ENCODE measurements at places on chromosomes 1 and 21. TPM values are rescaled to one million over a fixed set of nuclear protein-coding genes. Genes with fewer than 3 reads are reported as not detected.

- no peak for DNase-seq
Observed at GRCh38 chr1:183783767-183784637, 20.9 kb upstream of the RGL1 start.

DNA sequence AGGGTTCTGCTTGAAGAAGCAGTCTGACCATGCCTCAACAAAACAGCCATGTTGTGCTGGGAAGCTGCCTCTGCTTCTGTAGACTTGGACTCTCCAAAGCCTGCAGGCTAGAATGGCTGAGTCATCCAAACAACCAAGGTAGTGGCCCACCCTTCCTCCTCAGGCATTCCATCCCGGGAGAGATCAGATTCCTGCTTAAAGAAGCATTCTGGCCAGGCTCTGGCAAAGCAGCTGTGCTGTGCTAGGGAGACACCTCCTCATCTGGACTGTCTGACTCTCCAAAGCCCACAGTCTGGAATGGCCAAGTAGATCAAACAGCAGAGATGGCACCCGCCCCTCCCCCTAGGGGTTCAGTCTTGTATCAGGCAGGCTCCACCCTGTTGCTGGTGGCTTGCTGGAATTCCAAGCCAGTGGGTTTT is 38.3 kb upstream of the F3 start:
- DNase-seq, result no peak

Gene NBPF20
- total RNA-seq, result 1.6 TPM

Gene ELF3
- total RNA-seq, result 696 TPM

GRCh38 chr1:28122183-28122582 is 33.8 kb upstream of the EYA3 start:
- DNase-seq, result no peak

DNA sequence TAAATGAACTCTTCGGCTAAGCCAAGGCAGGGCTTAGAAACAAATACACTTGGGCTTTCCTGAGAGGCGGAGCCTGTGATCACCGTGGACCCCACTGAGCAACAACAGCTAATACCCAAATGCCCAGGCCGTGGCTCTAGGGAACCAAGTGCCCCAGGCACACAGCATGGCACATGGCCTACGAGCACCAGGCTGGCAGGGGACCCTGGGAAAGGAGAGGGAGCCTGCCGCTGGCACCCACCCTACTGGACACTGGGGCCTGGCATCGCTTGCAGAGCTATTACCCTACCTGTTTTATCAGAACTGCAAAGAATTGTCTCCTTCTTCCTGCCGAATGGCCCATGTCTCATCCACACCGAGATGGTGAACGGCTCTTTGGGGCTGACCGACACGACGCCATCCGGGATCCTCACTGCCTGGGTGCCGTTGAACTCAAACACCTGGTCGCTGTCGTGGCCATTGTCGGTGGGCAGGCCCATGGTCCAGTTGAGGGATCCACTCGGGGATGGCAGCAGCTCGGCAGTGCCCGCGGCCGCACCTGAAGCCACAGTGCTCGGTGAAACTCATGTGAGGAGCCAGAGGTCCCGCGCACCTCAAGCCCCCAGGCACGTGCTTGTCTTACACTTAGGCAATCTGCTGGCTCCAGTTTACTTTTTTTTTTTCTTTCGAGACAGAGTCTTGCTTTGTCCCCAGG is 79.5 kb downstream of the CLSTN1 start:
- DNase-seq, result no peak

GRCh38 chr1:20361401-20361800 is 70.7 kb downstream of the VWA5B1 start:
- no peak for DNase-seq

Gene VSIG8
- total RNA-seq, result 0.85 TPM

Gene AKR7A2
- total RNA-seq, result 168 TPM

Measured in Peyer's patch (tissue), 4 donors.